ENCODE measurements at places on chromosomes 5 and 9.
A peak's percentile ranks its signal among the peaks of the same experiment; 100 is the strongest.

- DNase-seq, result no peak
These were observed 103.2 kb downstream of the PPARGC1B start for GRCh38 chr5:149833116-149833827.

- no peak for DNase-seq
These were observed 2.0 kb upstream of the ZNF462 start for GRCh38 chr9:106860721-106861639.

DNA sequence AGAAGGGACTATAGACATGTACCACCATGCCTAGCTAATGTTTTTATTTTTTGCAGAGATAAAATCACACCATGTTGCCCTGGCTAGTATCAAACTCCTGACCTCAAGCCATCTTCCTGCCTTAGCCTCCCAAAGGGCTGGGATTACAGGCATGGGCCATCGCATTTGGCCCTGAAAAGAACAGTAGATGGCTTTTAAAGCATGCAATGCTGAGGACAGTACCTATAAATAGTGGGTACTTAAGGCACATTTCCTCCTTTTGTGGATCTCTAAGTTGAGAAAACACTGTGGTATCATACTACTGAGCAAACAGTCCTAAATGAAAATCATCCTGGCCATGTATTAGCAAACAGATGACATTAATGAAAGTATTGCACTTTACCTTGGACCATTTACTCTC lies 119.4 kb downstream of the TTC39B start:
- DNase-seq, result no peak

- no peak for DNase-seq
These were observed 84.1 kb downstream of the PPP2R2B start for GRCh38 chr5:146794326-146795029.

GRCh38 chr5:80916676-80917075 lies 43.5 kb upstream of the RASGRF2 start:
- DNase-seq, result no peak

- DNase-seq, result no peak
These were observed 15.5 kb downstream of the PCDHB15 start for GRCh38 chr5:141260458-141261237.

DNA sequence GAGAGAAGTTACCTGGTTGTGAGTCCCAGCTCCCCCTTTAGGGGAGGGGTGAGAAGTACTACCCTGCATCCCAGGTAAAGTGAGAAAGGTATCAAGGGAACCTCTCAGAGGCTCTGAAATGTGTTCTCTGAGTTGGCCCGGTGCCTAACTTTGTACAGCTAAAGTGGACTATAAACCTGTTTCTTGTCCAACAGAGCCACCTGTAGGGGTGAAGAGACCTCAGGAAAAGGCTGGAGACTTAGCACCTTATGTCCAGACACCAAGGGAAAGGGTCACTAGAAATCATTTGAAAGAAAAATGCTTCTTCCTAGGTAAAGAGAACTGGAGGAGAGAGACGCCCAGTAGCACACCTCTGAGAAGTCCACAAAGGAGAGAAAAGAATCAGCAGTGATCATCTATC lies 108.3 kb upstream of the KIF2A start:
- DNase-seq, result peak; percentile 16

- peak; percentile 94 for DNase-seq
These were observed 71.5 kb downstream of the ABCA1 start for GRCh38 chr9:104856413-104856941.

DNA sequence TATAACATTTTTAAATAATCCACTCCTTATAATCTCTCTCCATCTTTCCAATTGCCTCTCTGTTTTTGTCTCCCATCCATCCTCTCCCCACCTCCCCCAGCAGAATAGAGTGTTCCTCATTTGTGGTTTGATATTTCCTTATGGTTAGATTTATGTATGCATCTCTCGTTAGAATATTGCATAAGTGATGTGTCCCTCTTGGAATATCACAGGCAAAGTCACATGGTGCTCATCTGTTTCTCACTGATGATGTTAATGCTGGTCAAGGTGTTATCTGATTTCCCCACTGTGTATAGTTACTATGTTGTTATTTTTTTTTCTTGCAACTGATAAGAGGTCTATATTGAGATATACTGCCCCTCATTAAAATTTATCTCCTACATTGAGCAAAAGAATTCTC lies 3.1 kb upstream of the LRRC70 start:
- no peak for DNase-seq

- no peak for DNase-seq
These were observed 977 bp upstream of the PAM start for GRCh38 chr5:102753889-102754766.

- DNase-seq, result no peak
These were observed 47.4 kb upstream of the TBC1D9B start for GRCh38 chr5:179955062-179955461.

- DNase-seq, result no peak
These were observed 102.4 kb downstream of the NDFIP1 start for GRCh38 chr5:142210864-142211412.

GRCh38 chr9:97365634-97366033 lies 46.3 kb upstream of the TDRD7 start:
- no peak for DNase-seq

GRCh38 chr9:134442085-134442474 lies 115.8 kb downstream of the RXRA start:
- no peak for DNase-seq

DNA sequence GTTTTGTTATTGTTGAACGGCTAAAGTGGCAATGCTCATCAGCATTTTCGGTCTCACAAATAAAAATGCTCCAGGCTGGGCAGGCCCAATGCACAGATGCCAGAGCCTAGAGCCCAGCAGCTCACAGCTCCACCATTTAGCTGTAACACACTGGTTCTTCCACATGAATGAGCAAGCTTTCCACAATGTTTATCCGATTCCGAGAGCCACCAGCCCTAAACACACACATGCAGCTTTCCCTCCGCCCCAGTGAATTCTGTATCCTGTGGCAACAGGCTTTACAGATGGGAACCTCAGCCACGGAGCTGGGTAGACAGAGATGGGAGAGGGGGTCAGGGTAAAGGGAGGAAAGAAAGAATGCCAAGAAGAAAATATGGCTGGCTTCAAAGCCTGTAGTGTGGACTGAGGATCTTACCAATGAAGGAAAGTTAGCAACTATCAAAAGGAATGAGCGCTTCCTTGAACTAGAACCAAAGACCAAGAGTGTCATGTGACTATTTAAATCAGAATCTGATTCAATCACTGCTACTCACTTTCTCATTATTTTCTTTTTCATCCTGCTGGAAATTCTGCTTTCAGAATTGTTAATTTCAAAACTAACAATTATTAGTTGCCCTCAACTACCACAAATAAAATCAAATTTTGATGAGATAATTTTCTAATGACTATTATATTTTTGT lies 77.1 kb downstream of the MRPS27 start:
- peak; percentile 79 for DNase-seq

GRCh38 chr9:73951147-73951546 lies 546.0 kb upstream of the RORB start:
- DNase-seq, result no peak

DNA sequence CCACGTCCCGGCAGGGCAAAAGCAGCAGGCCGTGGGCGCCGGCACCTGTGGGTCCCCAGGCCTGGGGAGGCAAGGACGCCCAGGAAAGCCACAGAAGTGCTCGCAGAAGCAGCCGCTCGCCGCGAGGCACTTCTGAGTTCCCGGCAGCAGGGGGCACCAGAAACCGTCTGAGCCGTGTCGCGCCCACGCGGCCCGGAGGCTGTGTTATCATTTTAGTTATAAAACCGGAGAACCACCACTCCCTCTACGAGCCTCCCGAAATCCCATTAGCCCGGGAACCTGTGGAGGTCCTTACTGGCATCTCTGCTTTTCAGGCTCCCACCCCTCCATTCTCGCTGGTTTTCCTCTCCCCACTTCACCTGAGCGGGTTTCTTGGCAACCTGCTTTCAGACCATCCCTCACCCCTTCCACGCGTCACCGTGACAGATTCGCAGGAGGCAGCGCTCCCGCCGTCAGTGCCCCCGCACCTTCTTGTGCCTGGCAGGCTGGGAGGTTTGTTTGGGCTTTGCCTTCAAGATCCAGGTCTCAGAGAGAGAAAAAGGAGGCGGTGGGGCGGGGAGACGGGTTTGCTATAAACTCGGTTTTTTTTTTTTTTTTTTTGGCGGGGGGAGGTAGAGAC lies 2.3 kb downstream of the GDNF start:
- DNase-seq, result no peak

DNA sequence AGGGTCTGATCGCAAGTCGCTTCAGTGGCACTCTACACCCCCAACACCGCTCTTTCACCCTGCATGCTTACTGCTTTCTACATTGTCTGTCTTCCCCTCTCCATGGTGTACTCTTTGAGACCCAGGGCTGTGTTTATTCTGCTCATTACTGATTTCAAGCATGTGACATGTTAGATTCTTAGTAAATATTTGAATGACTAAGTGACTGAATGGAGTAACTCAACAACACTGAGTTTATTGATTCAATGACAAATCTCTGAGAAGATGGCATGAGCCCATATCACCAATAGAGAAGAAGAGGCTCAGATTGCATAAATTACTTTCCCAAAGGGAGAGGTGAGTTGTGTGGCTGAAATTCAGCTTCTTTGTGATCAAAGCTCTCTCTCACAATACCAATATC lies 89.7 kb upstream of the OSMR start:
- no peak for DNase-seq

DNA sequence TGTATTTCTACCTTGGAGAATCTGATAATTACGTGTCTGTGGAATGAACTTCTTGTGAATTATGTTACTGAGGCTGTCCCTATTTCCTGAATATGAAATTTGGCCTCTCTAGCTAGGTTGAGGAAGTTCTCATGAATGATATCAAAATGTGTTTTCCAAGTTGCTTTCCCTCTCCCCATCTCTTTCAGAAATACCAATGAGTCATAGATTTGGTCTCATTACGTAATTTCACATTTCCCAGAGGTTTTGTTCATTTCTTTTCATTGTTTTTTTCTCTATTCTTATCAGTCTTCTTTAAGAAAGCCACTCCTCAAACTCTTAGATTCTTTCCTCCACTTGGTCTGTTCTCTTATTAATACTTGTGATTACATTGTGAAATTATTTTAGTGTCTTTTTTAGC lies 923.8 kb upstream of the CDH9 start:
- no peak for DNase-seq

DNA sequence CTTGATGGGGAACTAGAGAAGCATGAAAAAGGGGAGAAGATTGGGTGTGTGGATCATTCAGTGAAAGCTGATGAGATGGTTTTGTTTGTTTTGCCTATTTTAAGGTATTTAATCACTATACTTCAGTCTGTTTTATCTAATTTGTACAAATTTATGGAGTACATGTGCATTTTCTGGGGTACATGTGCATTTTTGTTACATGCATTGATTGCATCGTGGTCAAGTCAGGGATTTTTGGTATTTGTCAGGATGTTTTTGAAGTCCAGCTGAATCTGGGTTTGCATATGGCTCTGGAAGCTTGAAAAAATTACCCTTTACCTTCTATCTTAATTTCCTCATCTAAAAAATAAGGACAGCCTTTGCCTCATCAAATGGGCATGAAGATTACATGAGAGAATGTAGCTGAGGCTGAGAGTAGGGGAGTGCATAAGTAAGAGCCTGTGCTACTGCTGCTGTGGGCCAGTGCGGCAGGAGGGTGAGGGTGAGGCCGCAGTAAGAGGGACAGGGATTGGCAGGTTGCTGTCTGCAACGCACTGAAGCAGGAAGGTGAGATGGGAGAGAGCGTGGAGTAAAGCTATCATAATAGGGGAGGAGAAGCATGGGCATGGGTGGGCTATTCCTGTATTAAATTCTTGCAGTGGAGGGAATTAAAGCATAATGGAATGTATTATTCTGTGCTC lies 139.8 kb downstream of the NPR3 start:
- no peak for DNase-seq

DNA sequence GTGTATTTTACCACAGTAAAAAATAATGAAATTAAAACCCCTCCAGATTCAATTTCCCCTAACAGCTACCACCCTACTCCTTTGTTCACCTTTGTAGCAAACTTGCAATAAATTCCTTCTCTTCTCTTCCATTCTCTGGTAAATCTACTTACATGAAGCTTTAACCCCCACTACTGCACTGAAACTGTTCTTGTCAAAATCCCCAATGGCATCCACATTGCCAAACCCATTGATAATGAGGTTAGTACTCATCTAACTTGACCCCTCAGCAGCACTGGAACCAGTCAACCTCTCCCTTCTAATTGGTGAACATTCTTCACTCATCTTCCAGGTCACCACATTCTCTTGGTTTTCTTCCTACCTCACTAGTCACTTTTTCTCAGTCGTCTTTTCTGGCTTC lies 29.6 kb downstream of the NRG2 start:
- DNase-seq, result no peak

GRCh38 chr5:113042491-113043243 lies 66.1 kb downstream of the DCP2 start:
- DNase-seq, result no peak

DNA sequence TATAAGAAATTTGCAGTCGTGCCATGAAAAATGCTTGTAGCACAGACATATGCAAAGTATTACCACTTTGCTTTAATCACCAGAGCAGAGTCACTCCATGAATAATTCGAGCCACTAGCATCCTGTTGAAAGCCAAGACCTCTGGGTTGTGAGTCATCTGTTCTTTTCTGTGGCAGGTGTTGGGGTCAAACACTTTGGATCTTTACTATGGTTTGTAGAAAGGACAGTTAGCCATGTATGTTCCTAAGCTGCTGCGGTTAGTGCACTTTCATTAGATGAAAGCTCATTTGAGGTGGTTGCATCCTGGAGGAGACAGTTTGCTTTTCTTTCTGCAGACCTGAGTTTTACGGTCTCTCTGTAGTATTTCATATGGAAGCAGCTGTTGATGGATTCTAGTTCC lies 223.7 kb downstream of the DMRT2 start:
- DNase-seq, result no peak

DNA sequence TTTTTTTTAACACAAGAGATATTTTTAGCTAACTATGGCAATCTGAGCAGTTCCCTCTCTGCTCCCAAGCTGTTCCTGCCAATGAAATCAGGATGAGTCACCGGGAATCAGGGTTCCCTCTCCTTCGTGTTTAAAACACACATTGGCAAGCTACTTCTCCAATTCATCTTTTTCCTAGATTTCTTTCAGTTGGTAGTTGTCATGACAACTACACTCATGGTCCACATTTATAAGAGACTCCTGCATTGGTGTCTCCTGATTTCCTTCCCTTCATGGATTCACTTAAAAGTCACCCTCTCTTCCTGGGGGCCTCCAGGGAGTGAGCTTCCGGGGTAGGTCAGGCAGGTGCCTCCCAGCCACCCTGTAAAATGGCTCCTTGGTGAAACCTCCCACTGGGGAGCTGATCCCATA lies 72.3 kb upstream of the NIPAL4 start:
- DNase-seq, result no peak

GRCh38 chr5:102581011-102581410 lies 82.2 kb upstream of the SLCO6A1 start:
- no peak for DNase-seq

DNA sequence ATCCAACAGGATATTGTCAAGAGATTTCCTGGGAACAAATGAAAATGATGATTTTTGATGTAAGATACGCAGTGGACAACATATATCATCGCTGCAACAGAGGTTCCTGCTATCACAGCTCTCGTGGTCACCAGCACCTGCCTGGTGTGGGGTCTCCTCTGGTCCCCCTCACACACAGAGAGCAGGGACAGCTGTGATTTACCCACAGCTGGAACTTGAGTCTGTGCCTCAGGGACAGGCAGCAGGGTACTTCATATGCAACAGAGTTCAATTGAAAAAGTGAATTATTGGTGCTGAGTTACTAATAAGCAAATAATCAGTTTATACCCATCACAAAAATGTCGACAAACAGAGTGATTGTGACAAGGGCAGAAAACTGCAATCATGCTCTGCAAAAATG lies 93.4 kb downstream of the LMX1B start:
- DNase-seq, result no peak

GRCh38 chr5:125575891-125576505 lies 829.6 kb upstream of the ZNF608 start:
- peak; percentile 66 for DNase-seq
